ENCODE measurements at places on chromosomes 12 and 14.

DNA sequence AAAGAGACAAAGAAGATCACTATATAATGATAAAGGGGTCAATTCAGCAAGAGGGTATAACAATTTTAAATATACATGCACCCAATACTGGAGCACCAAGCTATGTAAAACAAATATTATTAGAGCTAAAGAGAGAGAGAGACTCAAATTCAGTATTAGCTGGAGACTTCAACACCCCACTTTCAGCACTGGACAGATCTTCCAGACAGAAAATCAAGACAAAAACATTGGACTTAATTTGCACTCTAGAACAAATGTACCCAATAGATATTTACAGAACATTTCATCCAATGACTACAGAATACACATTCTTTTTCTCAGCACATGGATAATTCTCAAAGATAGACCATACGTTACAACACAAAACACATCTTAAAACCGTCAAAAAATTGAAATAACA lies 81.0 kb downstream of the KLHL28 start:
- DNase-seq, result no peak

DNA sequence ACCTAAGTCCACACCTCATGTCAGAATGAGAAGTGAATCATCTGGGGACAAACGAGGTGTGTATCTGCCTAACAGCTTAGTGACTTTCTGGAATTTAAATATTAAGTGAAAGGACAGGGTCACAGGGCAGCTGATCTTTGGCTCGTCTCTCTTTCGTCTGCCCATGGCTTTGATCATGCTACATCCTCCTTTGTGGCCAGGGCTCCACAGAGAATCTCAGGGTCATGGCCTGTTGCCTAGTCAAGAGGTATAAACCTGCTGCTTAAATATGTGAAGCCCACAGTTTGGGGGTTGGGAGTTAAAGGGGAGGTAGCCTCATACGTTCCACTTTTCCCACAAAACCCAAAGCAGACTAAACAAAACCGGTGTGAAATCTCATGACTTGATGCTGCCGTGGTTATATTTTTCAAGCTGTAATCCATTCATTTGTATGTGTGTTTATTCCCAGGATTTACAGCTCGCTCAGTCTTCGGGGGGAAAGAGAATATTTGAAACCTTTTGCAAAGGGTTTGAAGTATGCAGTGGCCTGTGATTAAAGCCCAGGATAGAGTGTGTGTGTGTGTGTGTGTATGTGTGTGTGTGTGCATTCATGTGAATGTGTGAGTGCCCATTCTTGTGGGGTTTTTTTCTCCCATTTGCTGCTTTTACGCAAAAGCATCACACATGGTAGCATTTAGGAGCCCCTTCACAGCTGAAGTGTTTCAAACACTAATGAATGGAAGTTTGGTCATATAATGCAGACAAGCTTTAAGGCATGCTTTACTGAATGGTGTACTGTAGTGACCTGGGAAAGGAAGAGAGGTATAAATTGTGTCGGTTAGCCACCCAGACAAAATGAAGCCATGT lies 137.1 kb downstream of the HMGA2 start:
- no peak for DNase-seq

- DNase-seq, result no peak
Observed at GRCh38 chr14:29351996-29352705, 575.5 kb downstream of the PRKD1 start.

- no peak for DNase-seq
Observed at GRCh38 chr14:50741567-50741966, 73.5 kb upstream of the SAV1 start.

DNA sequence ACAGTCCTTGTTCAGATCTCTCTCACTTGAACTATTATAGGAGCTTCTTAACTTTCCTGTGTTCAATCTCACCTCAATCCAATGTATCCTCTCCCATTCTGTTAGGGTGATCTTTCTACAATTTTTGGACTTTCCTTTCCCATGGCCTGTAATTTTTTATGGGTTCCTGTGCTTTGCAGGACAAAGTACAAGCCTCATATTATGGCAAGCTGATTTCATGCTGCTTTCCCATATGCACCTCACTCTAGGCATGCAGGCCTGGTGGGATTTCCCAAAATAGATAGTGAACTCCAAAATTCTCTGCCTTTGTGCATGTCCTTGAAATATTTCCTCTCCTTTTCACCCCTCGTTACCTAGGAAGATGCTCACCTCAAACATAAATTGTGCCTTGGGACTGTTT lies 499.4 kb downstream of the NAV3 start:
- no peak for DNase-seq

DNA sequence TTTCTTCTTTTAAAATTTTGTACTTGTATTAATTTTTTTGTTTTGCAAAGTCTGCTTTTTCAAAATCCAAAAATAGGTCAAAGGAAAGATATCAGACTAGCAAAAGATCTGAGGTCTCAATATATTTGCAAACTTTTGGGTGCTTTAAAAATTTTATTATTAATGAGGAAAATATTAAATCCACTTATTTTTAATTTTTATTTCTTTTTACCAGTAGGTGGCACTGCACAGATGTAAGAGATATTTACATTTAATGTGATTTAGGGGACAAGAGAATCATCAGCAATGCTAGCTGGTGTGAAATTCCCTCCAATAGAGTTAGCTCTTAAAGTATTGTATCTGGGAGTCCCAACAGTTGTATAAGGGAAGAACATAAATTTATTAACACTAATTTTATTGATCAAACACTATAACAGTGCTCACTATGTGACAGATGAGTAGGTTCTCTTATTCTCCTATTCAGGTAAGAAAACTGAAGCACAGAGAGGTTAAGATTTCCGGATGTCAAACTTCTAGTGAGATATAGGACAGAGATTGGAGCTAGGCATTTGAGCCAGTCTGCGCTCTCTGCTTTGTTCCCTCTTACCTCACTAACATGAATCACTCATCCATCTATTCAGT lies 30.5 kb downstream of the ALX1 start:
- DNase-seq, result no peak

DNA sequence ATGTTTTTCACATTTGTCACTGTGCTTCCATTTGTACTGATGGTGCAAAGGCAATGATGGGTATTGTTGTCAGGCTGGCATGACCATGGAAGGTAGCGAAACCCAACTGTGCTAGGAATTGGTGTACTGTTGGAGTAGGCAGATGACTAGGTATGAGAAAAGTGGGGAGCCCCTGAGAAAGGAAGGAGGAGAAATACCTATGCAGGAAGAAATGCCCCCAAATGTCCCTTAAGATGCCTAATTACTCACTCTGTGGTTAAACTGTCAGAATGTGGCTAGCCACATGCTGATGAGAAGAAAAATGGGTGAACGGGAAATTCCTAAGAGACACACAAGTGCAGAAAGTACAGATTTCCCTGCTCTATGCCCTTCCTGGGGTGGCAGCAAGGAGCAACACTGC lies 339.1 kb downstream of the TMEM132D start:
- DNase-seq, result no peak

GRCh38 chr12:54222609-54223008 lies 33.8 kb upstream of the SMUG1 start:
- DNase-seq, result no peak

DNA sequence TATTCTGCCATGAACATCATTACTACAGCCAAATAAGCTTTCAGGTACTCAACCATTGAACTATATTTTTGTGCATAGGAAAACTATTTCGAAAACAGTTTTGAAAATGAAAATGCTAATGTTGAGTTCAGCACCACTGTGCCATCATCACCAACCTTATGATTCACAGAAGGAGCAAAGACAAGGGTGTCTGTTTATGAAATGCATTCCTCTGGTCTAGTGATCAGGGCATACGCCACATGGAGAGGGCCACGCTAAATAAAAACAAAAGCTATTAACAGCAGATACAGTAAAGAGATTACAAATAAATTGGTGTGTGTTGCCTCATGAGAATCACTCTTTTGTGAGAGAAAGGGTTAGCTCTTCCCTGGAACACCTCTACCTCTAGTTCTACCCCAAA lies 43.2 kb upstream of the BMAL2 start:
- no peak for DNase-seq

- no peak for DNase-seq
Observed at GRCh38 chr14:54985156-54985555, 41.7 kb downstream of the WDHD1 start.

- DNase-seq, result peak; percentile 36
Observed at GRCh38 chr12:85575120-85576096, 260.8 kb downstream of the RASSF9 start.

DNA sequence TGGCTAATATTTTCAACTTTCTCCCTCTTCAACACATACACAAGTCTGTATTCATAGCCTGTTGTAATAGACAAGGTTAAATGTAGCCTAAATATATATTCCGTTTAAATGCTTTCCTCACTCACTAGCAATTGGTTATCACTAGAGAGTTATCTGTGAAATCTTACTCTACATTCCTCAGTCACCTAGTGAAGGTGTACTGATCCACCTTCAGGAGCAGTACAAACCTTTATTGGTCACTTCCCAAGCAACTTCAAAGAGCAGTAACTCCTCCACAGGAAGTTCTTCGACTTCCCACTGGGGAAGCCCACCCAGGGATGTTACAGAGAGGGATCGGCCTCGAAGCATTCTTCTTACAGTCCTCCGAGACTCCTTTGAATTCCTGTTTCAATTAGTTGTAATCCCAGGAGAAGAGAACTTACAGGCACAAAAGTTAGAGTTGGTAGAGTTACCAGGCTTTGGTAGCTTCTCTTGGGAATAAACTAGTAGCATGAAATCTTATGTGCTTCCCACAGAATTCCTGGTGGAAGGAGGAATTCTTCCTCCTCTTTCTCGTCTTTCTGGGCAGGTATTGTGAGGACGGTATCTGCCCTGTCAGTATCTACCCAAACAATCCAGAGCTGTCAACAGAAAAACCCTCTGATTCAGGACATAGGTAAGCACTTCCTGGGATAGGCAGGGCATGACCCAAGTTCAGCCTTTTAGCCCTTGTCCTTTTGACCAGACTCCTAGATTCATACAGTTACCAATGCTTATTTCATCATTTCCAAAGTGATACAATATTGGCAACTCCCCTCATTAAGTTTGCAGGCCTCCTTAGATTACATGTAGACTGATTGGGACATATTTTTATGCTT lies at the start of gene GYS2:
GYS2 (minus strand) TSS at position 603 of the 857 bp plus-strand sequence; CDS start at position 348, 255 bp downstream.
- DNase-seq, result no peak
